ENCODE measurements at places on chromosomes 1 and 21. TPM values are rescaled to one million over a fixed set of nuclear protein-coding genes. Genes with fewer than 3 reads are reported as not detected.

- H3K27me3 ChIP-seq = no peaks in the 10 kb centered on the region
- H3K27ac ChIP-seq = peak overlapping the region; percentile 95
- DNase-seq = peak; percentile 82
- H3K4me3 ChIP-seq = peak overlapping the region; percentile 89
- H3K36me3 ChIP-seq = peaks cover 59% of the 10 kb centered on the region
These were observed 1.0 kb downstream of the YOD1 start for GRCh38 chr1:207049974-207050391.

GRCh38 chr1:175154629-175155472 is 37.7 kb downstream of the KIAA0040 start:
- DNase-seq = peak; percentile 82
- peaks cover 41% of the 10 kb centered on the region for H3K27me3 ChIP-seq
- no peak overlapping the region for H3K27ac ChIP-seq
- peaks cover 17% of the 10 kb centered on the region for H3K4me1 ChIP-seq

DNA sequence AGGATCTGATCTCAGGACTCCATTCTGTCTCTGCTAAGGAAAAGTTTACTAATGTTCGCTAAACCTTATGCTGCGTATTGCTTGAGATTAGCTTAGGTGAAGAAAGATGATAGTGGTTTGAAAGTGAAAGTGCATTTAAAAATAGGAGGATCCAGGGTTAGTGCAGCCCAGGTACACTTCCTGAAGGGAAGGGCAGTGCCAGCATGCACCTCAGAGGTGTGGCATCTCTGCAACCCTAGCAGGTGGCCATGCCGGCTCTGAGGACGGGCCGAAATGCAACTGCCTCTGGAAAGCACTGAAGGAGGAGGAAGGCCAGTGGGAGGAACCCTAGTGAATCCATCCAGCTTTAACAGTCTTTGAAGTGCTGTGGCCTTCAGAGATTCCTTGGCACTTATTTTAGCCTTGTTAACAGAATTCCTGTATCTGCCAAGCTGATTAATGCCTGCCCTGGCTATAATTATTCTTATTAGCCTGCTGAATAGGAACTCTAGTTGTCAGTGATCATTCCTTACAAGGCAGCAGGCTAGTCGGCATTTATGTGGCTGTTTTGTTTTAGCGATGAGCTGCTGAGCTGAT is 5.5 kb downstream of the PTGFRN start:
- no peak overlapping the region for H3K27ac ChIP-seq
- H3K4me1 ChIP-seq = peaks cover 16% of the 10 kb centered on the region
- H3K4me3 ChIP-seq = peak overlapping the region; percentile 51
- H3K27me3 ChIP-seq = no peaks in the 10 kb centered on the region
- DNase-seq = no peak

DNA sequence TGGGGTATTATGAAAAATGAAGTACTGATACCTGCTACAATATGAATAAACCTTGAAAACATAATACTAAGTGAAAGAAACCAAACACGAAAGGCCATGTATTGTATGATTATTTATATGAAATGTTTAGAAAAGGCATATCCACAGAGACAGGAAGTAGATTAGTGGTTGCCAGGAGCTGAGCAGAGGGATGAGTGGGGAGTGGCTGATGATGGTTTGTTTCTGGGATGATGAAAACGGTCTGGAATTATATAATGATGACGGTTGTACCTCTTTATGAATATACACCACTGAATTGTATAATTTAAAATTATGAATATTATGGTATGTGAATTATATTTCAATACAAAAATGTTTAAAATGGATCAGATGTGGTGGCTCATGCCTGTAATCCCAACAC is 63.8 kb upstream of the MPC2 start:
- H3K4me3 ChIP-seq = no peak overlapping the region
- H3K36me3 ChIP-seq = peaks cover 63% of the 10 kb centered on the region
- no peaks in the 10 kb centered on the region for H3K4me1 ChIP-seq
- no peaks in the 10 kb centered on the region for H3K27me3 ChIP-seq
- H3K27ac ChIP-seq = no peak overlapping the region

GPR25 gene
- total RNA-seq = 0.25 TPM

GRCh38 chr1:169853341-169853740 is 40.4 kb downstream of the SCYL3 start:
- no peak for DNase-seq
- H3K27me3 ChIP-seq = no peaks in the 10 kb centered on the region
- H3K4me1 ChIP-seq = no peaks in the 10 kb centered on the region
- H3K36me3 ChIP-seq = peaks cover 81% of the 10 kb centered on the region
- no peak overlapping the region for H3K4me3 ChIP-seq

Measured in MCF 10A (cell line).